ENCODE measurements at places on chromosomes 6 and 20.
A peak's percentile ranks its signal among the peaks of the same experiment; 100 is the strongest.

DNA sequence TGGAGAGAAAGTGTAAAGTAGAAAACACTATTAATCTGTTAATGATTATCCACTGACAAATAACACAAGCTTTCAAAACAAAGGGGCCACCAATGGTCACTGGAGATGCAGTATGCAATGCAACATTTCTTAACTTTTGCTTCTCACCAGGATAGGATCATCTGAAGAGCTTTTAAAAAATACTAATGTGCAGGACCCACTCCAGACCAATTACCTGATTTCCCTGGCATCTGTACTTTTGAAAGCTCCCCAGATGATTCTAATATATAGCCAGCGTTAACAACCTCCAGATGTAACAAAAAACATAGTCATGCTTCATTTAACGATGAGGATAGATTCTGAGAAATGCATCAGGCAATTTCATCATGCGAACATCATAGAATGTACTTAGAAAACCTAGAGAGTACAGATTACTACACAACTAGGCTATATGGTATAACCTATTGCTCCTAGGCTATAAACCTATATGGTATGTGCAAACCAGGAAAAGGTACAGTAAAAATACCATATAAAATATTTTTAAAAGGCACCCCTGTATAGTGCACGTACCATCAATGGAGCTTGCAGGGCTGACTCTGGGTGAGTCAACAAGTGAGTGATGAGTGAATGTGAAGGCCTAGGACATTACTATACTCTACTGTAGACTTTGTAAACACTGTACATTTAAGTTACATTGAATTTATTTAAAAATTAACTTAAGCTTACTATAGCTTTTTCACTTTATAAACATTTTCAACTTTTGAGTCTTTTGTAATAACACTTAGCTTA lies 69.2 kb downstream of the ATG5 start:
- DNase-seq = peak; percentile 60

DNA sequence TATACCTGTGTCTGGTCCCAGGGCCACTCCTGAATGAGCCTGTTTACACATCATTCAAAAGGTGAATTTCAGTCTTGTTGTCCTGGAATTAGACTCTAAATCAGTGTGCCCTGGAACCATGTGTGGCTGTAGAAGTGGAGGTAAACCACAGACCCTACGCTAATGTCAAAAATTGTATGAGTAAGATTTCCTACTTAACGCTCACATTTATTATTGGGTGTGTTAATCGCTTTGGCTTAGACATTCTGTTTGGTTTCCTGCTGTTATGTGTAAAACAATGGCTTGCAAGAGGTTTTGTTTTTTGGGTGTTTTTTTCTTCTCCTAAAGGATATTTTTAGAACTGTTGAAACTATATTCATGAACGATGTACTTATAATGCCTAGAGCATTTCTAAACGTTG lies 19.3 kb downstream of the PLCB1 start:
- peak; percentile 43 for DNase-seq

DNA sequence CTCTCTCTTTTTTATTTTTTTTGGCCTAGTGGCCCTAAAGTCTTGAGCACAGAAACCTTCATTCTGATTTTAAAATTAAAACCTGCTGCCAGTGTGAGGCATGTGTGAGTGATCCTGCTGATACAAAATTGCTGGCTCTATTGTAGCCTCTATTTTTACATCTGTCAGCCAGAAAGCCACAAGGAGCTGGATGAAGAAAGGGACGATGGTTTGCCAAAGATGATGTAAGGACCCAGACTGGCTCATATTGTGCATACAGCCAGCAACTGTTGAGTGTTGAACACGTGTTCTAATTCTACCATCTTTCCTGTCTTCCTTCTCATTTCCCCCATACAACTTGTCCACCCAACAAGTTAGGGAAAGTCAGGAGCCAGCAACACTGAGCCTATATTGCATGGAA lies 40.8 kb upstream of the ATXN1 start:
- peak; percentile 76 for DNase-seq

- no peak for DNase-seq
These were observed 20.0 kb upstream of the WFDC2 start for GRCh38 chr20:45449528-45449927.

DNA sequence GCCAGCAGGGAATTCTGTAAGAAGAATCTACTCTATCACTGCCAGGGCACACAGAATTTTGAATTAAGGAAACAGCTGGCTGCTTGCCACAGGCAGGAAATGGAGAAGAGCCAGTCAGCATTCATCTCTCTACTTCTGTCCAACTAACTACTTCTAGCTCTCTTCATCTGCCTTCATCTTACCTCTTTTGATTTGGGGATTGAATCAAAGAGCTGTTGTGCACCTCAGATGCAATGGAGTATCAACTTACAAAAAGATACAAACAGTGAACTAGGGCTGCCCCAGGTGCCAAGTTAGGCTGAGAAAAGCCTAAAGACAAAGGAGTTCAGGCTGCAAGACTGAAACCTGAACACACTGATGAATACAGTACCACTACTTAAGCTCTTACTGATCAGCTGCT lies 82.0 kb downstream of the PTPRK start:
- DNase-seq = peak; percentile 17

DNA sequence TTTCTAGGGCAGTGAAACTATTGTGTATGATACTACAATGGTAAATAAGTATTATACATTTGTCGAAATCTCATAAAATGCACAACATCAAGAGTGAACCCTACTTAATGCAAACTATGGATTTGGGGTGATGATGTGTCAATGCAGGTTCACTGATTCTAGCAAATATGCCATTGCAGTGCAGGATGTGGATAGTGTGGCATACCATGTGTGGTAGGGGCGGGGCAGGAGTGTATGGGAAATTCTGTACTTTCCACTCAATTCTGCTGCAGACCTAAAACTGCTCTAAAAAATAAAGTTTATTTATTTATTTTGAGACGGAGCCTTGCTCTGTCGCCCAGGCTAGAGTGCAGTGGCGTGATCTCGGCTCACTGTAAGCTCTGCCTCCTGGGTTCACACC lies 44.3 kb downstream of the ABHD12 start:
- no peak for DNase-seq

- DNase-seq = peak; percentile 74
These were observed 39.6 kb downstream of the VEGFA start for GRCh38 chr6:43809417-43810305.

DNA sequence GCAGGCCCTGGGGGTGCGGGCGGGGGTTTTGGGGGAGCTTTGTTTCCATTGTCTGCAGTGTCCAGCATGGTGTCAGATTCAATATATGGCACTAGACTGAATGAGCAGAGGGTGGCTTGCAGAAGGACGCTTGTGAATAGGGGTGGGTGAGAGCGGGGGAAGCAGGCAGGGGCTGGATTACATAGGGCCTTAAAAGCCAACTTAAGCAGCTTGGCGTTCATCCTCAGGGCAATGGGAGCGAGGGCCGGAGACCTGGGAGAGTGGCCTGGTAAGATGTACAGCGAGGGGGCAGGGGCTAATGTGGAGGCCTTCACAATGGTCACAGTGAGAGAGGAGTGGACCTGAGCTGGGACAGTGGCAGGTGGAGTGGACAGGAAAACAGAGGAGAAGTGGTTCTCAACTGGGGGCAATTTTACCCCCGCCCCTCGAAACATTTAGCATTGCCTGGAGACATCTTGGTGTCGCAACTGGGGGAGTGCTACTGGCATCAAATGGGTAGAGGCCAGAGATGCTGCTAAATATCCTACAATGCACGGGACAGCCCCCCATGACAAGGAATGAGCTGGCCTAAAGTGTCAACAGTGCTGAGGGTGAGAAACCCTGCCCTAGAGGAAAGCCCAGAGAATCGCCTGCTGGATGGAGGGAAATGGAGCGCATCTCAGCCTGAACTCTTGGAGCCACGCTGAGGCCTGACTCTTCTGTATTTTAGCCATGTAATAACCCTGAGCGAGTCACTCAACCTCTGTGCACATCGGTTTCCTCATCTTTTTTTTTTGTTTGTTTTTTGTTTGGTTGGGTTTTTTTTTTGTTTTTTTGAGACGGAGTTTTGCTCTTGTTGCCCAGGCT lies 15.1 kb upstream of the BAK1 start:
- DNase-seq = peak; percentile 52

GRCh38 chr6:130848945-130849344 lies 21.7 kb downstream of the SMLR1 start:
- no peak for DNase-seq

DNA sequence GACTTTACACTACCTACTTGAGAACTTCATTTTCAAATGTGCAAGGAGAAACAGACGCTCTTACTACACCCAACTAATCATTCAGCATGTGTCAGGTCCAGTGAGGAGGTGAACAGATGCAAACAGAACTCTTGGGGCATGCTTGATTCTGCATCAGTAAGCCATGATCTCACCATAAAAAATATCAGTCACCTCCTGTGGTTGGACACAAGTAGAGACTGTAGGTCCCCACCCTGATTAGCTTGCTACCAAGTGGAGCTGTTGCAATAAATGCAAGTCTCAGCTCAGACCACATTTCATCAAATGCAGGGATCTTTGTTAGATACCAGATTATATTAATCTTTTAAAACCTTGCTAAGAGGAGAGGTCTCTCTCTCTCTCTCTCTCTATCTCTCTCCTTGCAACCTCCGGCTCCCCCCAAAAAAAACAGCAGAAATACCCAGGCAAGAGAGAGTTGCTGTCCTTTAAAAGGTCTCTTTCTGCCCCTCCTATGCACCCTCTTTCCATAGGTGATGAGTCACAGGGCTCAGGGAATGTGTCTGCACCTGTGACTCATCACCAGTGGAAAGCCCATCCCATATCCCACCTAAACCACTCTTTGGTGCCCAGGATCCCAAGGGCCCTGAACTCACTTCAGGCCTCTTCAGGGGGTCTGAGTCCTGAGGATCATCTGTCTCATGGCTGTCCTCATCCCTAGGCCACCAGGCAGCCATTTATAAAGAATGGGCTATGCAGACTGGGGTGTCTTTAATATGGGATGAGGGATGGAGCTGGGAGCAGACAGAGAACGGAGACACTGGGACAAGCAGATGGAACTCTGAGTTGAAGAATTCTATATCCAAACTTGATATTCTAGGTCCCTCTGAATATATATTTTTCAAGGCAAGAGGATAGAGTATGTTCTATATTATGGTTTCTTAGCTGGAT lies 154.5 kb downstream of the QRSL1 start:
- no peak for DNase-seq

GRCh38 chr20:51936377-51936776 lies 134.1 kb upstream of the SALL4 start:
- DNase-seq = no peak

- DNase-seq = no peak
These were observed 29.0 kb upstream of the L3MBTL3 start for GRCh38 chr6:129989396-129989795.

DNA sequence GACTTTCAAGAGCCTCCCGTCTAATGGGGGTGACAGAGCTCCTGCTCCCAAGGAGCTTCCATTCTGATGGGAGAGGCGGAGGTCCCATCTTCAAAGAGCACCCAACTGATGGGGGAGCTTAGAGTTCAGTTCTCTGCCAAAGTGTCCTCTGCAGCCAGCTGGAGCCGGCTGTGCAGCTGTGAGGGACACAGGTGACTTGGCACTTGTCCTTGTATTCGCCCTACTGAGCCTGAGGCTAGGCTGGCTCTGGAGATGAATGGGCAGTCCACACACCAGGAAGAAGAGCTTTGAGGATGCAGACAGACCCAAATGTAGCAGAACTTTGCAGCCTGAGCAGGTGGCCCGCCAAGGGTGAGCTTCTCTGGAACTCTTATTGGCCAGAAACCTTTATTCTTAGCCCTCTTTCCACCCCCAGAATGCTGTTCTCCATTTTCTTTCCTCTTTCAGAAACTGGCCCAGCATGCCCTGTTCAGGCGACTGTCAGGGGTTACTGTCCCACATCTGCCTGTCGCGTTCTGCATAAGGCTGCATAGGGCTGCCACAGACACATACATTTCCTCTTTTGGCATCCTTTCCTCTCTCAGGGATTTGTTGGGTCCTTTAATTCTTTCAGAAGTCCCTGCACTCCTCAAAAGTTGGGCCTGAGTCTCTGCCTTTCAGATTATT lies 108.7 kb upstream of the LRFN2 start:
- DNase-seq = no peak

- no peak for DNase-seq
These were observed 6.3 kb upstream of the FAM210B start for GRCh38 chr20:56352345-56353055.

DNA sequence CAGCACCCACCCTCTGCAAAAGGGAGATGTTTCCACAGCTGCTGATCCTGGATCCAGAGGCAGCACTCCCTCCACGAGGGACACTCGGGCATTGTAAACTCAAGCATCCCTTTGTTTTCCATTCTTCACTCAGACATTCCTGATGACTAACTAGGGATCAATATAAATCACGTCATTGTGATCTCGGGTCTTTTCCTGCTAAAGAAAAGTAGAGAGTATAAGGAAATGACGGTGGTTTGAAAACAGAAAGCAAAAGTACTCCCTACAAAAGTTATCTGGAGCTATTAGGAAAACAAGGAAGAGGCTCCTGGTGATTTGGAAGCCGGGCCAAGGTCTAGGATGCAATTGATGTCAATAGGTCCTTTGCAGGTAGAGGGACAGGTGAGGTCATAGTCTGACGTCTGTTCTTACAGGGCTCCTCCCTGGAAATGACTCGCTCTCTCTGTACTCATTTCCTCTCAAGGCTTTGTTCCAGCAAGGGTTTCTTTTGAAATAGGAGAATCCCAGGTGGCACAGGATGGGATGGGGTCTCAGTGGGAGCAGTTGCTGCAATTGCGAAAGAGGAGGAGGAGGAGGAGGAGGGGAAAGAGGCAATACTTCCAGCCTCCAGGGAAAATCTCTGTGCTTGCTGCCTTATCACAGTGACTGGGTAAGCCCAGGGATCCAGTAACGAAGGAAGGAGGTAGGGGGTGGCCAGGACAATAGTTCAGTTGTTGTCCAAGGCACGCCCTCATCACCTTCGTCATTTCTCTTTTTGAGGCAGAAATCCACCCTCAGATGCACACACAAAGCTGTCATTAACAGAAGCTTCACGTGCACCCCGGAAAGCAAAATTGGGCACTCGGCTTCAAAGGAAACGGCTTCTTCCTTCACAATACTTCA lies 222.8 kb downstream of the LY86 start:
- peak; percentile 84 for DNase-seq

- DNase-seq = peak; percentile 79
These were observed 5.8 kb upstream of the ADAM33 start for GRCh38 chr20:3687655-3688054.

GRCh38 chr6:147531321-147531720 lies 22.8 kb downstream of the SAMD5 start:
- no peak for DNase-seq

- DNase-seq = peak; percentile 68
These were observed 4.7 kb downstream of the BCLAF1 start for GRCh38 chr6:136284909-136285308.

- no peak for DNase-seq
These were observed 1212.1 kb upstream of the CITED2 start for GRCh38 chr6:140586426-140587061.

GRCh38 chr6:45837541-45838200 lies 178.0 kb downstream of the CLIC5 start:
- no peak for DNase-seq

- peak; percentile 55 for DNase-seq
These were observed 49.9 kb upstream of the RANBP9 start for GRCh38 chr6:13761361-13762036.
